ENCODE measurements at places on chromosomes 2 and 18. TPM values are rescaled to one million over a fixed set of nuclear protein-coding genes. Genes with fewer than 3 reads are reported as not detected.

DNA sequence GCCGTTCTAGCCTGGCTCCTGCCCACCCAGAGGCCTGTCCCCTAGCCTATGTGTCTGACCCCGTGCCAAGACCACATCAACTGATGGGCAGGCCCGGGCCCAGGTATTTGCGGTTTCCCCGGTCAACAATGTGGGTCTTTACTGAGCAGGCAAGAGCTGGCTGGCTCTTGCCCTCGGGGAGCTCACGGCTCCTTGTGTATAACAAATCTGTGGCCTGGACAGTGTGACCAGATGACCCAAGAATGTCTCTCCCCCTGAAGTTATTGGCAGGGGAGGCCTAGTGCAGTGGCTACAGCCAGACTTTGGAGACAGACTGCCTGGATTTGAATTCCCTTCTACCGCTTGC lies 179.6 kb downstream of the KLHL29 start:
- no peak for DNase-seq

GRCh38 chr2:88615822-88616221 lies 11.4 kb downstream of the EIF2AK3 start:
- no peak for DNase-seq

The OSR1 gene
- 0.45 TPM for total RNA-seq

The TANC1 gene
- total RNA-seq, result 13.2 TPM

DNA sequence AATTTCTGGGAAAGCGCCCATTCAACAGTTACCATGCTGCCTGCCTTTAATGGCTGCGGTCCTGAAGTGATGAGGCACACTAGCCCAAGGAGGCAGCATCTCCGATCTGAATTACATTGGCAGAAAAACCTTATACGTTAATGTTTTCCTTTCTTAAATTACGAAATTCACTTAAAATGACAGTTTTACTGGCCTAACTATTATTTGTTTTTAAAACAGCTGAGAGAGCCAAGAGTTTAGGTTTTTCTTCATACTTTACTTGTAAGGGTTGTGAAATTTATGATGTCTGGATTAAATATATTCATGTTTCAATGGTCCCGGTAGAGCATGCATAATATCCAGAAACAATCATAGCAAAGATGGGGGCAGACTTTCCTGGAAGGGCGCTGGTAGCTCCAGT lies 115.2 kb upstream of the REV1 start:
- no peak for DNase-seq

DNA sequence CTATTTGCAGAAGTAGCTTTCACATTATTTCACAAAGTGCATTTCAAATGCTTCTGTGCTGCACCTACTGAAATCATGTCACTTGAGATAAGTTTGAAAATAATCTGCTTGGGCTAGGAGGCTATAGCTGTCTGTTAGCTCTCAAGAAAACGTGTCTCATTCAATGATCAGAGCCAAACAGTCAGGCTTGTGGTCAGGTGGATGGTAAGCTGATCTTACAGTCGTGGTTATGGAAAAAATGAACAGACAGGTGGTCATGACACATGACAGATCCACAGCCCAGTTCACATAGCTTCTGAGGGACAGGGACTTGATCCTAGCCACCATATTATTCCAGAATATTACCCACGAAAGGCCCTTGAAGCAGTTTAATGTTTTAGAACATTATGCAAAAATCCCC lies 26.5 kb upstream of the RFX8 start:
- no peak for DNase-seq

- DNase-seq, result no peak
These were observed 53.9 kb downstream of the MYO7B start for GRCh38 chr2:127589358-127589757.

The CKAP2L gene
- 31.3 TPM for total RNA-seq

The ZSWIM2 gene
- total RNA-seq, result not detected

GRCh38 chr2:174597345-174598047 lies at the start of gene WIPF1:
WIPF1 (minus strand) TSS chr2:174597804; CDS start chr2:174585573, 12,231 bp downstream.
- no peak for DNase-seq

DNA sequence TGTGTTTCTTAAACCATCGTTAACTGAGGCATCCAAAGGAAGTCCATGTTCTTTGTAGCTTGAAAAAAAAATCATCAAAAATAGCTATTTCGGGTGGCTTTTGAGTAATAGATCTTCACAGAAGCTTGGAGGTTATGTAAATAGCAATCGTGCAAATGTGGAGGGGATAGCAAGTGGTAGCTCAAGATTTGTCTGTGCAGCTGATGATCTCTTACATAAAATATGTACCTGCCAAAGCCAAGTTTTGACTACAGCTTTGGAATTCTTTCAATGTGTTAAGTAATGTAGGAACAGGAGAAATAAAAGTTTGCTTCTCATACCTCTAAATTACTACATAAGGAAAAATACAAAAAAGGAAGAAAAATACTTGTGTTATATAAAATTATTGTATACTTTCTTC lies 1432.0 kb downstream of the DPP10 start:
- no peak for DNase-seq

DNA sequence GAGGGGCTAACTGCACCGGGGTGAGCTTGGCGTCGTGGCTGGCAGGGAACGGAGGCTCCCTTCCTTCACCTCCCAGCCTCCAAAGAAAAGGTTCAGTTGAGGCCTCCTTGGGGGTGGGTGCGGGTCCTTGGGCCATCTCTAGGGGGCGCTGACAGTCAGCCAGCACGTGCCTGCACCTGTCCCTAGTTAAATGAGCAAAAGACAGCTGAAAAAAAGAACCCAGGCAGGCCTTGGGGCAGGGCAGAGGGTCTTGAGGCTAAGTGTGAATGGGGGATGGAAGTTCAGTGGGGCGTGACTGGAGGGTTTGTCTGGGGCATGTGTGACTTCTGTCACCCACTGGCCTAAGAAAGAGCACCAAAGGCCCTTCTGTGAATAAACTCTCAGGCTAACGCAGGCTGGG lies 56.4 kb downstream of the ZFP36L2 start:
- peak; percentile 28 for DNase-seq

The ATP6V1C2 gene
- total RNA-seq, result 0.14 TPM

- no peak for DNase-seq
These were observed 356.0 kb upstream of the GALNT5 start for GRCh38 chr2:156901373-156902031.

The SERPINB13 gene
- total RNA-seq, result not detected

- no peak for DNase-seq
These were observed 346.1 kb upstream of the SMIM21 start for GRCh38 chr18:75773618-75774017.

GRCh38 chr2:11867926-11868325 lies 121.5 kb downstream of the LPIN1 start:
- no peak for DNase-seq

The TTN gene
- total RNA-seq, result under 0.01 TPM

- DNase-seq, result no peak
These were observed 86.6 kb downstream of the WDSUB1 start for GRCh38 chr2:159199761-159200465.

DNA sequence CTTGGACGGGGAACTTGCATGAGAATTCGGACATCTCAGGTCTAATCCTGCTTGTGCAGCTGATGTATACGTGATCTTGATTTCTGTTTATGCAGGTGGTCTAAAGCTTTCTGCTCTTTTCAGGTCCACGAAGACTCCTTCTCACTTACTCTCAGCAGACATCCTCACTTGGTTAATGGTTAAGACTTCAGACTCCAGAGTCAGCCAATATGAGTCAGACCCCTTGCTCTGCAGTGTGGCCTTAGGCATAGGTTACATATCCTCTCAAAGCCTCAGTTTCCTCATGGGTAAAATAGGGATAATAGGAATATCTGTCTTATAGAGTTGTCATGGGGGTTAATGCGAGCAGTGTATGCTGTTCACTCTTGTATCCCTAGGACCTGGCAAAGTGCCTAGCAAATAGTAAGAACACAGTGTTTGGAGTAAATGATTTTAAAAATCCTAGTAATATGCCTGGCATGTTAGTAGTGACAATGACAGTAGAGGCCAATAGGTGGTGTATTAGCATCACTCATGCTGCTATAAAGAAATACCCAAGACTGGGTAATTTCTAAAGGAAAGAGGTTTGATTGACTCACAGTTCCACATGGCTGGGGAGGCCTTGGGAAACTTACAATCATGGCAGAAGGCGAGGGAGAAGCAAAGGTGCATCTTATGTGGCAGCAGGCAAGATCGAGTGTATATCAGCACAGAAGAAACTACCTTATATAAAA lies 42.3 kb downstream of the XRCC5 start:
- no peak for DNase-seq

The CYP20A1 gene
- total RNA-seq, result 22.1 TPM
